ENCODE measurements at places on chromosomes 4 and X. TPM values are rescaled to one million over a fixed set of nuclear protein-coding genes. Genes with fewer than 3 reads are reported as not detected.

GRCh38 chr4:185283723-185284122, 74.3 kb downstream of the SNX25 start:
- no peak overlapping the region for H3K4me3 ChIP-seq
- no peak overlapping the region for H3K27ac ChIP-seq
- no peaks in the 10 kb centered on the region for H3K27me3 ChIP-seq
- no peaks in the 10 kb centered on the region for H3K4me1 ChIP-seq

DNA sequence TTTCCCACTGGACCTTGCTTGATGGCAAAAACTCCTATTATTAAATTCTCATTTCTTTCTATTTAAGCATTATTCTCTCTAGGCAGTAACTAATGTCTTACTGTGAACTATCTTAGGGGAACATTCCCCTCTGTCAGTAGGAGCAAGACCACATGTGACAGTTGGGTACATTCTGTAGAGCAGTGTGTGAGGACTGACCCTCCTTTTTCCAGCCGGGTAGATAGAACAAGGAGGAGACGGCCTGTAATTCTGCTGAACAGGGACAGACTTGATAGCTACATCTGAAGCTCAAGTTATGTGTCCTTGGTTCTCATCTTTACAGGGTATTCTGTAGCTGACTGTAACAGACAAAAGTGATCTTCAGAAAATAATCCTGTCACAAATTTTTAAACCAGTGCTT, 43.3 kb downstream of the FNIP2 start:
- no peaks in the 10 kb centered on the region for H3K36me3 ChIP-seq
- no peak for DNase-seq
- no peaks in the 10 kb centered on the region for H3K27me3 ChIP-seq

The EOLA1 gene
- 14.4 TPM for total RNA-seq

DNA sequence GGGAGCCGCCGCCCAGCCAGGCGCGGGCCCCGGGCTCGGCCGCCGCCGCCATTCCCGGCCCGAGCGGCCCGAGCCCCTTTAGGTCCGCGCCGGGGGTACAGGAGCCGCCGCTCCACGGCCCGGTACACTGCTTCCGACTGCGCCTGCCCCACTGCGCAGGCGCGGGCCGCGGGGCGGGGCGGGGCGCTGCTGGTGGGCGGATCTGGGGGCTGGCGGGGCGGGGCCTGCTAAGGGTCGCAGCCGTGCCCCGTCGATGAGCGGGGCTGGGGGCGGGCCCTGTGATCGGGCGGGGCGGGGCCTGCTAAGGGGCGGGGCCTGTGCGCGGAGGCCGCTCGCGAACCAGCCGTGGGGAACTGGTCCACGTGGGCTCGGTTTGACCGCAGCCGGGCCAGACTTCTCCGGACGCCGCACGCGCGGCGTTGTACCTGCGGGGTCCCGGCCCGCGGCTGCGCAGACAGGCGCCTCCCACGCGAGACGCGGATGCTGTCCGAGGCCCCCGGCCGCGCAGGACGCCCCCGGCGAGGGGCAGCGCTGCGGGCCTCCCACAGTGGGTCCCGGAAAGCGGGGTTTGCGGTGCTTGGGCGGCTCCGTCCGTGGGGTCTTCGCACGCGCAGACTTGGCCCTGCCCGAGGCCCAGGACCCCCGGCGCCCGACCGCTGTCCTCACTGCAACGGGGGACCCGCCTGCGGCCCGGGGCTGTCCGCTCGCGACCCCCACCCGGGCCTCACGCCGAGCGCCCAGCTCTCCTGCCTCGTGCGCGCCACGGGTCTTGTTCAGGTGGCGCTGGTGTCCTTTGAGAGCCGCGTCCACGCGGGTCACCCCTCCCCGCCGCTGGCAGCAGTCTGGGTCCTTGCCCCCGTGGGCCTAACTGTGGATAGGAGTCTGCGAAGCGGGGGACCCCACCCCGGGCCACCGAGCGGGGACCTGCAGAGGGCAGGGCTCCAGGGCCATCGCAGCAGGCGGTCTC, at the start of gene DGKQ:
DGKQ (minus strand) TSS at position 139 of the 967 bp plus-strand sequence; CDS start at position 52, 87 bp downstream.
- no peaks in the 10 kb centered on the region for H3K36me3 ChIP-seq
- peak; percentile 94 for DNase-seq
- H3K27ac ChIP-seq, result peak within 1 kb of the TSS; percentile 8
- H3K27me3 ChIP-seq, result peaks cover 4% of the 10 kb centered on the region
- no peaks in the 10 kb centered on the region for H3K4me1 ChIP-seq
- peak within 1 kb of the TSS; percentile 85 for H3K4me3 ChIP-seq

The TAF7L gene
- total RNA-seq, result 0.54 TPM

The TAF9B gene
- total RNA-seq, result 37.2 TPM

GRCh38 chr4:137471461-137471860, 60.8 kb downstream of the PCDH18 start:
- no peaks in the 10 kb centered on the region for H3K27me3 ChIP-seq
- no peak overlapping the region for H3K4me3 ChIP-seq
- H3K27ac ChIP-seq, result no peak overlapping the region
- no peaks in the 10 kb centered on the region for H3K36me3 ChIP-seq
- H3K4me1 ChIP-seq, result peaks cover 51% of the 10 kb centered on the region

The TEX13C gene
- total RNA-seq, result not detected

DNA sequence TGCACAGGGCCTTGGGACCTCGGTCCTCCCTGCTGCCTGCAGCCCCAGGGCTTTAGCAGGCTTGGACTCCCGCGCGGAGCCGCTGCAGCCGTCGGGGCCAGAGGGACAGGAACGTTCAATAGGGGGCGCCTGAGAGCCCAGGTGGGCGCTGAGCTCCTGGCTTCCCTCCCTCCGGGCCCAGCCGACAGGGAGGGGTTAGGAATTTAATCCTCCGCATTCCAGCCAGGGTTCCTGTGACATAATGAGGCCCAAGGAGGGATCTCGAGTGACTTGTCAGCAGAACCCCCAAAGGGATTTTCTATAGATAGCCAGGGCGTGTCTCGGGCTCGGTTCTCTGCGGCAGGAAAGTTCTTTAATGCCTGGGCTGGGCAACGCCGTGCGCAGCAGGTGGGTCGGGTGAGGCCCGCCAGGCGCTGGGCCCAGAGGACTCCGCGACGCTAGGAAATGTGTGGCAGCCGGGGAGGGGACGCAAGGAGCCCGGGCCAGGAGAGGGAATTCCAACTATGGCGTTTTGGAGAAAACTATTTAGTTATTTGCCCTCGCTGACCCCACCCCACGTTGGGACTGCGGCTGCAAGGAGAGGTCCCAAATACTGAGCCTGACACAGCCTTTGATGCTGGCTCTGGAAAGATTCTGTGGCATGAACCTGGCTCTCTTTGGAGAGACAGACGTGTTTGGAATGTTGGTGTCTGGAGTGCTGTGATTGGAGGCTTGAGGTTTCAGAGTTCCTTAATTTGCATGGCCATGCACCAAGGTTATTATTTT, 285.2 kb upstream of the GATB start:
- peak overlapping the region; percentile 1 for H3K4me3 ChIP-seq
- H3K27ac ChIP-seq, result no peak overlapping the region
- H3K4me1 ChIP-seq, result no peaks in the 10 kb centered on the region
- no peaks in the 10 kb centered on the region for H3K36me3 ChIP-seq
- no peak for DNase-seq

GRCh38 chr4:5052726-5053425, 1.6 kb downstream of the STK32B start:
- H3K4me1 ChIP-seq, result peaks cover 20% of the 10 kb centered on the region
- H3K27ac ChIP-seq, result no peak overlapping the region
- DNase-seq, result no peak
- H3K4me3 ChIP-seq, result no peak overlapping the region
- no peaks in the 10 kb centered on the region for H3K36me3 ChIP-seq

- no peaks in the 10 kb centered on the region for H3K4me1 ChIP-seq
- no peak overlapping the region for H3K4me3 ChIP-seq
- DNase-seq, result no peak
- H3K36me3 ChIP-seq, result no peaks in the 10 kb centered on the region
Observed at GRCh38 chr4:121726642-121727268, 30.0 kb upstream of the ANXA5 start.

DNA sequence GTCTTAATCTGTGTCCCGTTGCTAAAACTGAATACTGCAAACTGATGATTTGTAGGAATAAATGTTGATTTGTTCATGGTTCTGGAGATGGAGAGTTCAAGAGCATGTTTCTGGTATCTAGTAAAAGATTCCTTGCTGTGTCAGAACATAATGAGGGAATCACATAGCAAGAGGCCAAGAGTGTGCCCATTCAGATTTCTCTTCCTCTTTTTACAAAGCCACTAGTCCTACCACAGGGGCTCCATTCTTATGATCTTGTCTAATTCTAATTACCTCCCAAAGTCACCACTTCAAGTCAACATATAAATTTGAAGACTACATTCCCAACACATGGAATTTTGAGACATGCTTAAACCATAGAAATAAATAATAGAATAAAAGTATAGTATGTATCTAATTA, 608.8 kb upstream of the EPHA5 start:
- no peaks in the 10 kb centered on the region for H3K27me3 ChIP-seq
- no peak overlapping the region for H3K27ac ChIP-seq
- DNase-seq, result no peak
- peaks cover 13% of the 10 kb centered on the region for H3K4me1 ChIP-seq
- H3K4me3 ChIP-seq, result no peak overlapping the region
- H3K36me3 ChIP-seq, result no peaks in the 10 kb centered on the region

- H3K4me1 ChIP-seq, result no peaks in the 10 kb centered on the region
- H3K4me3 ChIP-seq, result no peak overlapping the region
- DNase-seq, result peak; percentile 68
- no peaks in the 10 kb centered on the region for H3K36me3 ChIP-seq
- peaks cover 5% of the 10 kb centered on the region for H3K27me3 ChIP-seq
Observed at GRCh38 chr4:5998333-5998936, 19.8 kb downstream of the C4orf50 start.

The TRAM1L1 gene
- 1.1 TPM for total RNA-seq

DNA sequence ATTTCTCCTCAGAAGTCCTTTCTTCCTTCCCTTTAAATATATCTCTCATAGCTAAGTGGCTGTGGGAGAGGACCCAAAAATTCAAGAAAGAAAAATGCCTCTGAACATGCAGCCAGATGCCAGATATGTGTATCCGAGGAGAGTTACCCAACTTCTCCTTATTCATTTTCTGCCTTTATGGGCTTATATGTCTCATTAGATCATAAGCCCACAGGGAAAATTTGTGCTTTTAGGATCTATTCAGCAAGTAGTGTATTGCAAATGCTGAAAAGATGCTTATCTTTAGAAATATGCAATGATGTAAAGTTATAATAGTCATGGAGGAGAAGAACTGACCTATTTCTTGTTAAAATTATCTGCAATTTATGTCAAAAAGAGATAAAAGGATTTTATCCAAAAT, 371.8 kb upstream of the NOCT start:
- H3K27me3 ChIP-seq, result no peaks in the 10 kb centered on the region
- DNase-seq, result no peak
- no peaks in the 10 kb centered on the region for H3K36me3 ChIP-seq
- no peak overlapping the region for H3K27ac ChIP-seq
- H3K4me3 ChIP-seq, result no peak overlapping the region
- no peaks in the 10 kb centered on the region for H3K4me1 ChIP-seq
